NCI-H510A treated with DMSO at 0.1 percent for 48 hours (cell line): ENCODE measurements at places on chromosomes 12 and 14.

DNA sequence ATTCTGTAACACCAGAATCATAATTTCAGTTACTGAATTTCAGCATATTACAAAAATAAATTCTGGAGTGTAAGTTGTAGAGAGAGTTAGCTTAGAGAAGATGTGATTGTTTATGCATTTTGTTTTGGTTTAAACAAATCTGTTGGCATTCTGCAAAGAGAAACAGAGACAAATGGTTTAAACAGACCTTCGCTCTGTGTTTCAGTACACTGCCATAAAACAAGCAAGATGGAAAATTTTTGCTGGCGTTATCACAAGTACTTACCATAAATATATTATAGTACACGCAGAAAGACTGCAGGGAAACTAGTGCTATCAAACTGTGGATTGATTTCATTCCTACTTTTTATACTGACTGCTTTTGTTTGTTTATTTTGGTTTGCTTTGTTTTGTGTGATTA lies 850.3 kb upstream of the FOXG1 start:
- no peak for DNase-seq

DNA sequence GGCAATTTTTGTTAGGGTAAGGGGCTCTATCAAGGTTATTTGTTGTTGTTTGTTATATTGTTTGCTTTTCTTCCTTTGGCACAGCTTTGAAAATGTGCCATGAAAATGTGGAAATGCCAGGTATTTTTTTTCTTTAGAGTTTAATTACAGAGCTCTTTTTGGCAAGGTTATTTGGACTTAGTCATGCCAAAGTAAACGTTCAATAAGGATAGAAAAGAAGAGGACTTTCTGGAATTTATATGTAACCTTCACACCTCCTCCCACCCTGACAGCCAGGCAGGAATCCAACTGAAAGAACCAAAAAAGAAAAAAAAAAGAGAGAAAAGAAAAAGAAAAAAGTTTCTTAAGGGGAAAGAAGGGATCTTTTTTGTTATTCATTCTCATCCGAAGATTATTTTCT lies 217.8 kb downstream of the KITLG start:
- no peak for DNase-seq

- DNase-seq, result no peak
These were observed 14.7 kb upstream of the KDM2B start for GRCh38 chr12:121595520-121595919.

GRCh38 chr12:88144037-88144436 lies 1.9 kb downstream of the TMTC3 start:
- DNase-seq, result no peak

- DNase-seq, result no peak
These were observed 5.4 kb upstream of the ANO4 start for GRCh38 chr12:100789146-100789545.

GRCh38 chr14:74956027-74956279 lies 556 bp upstream of the PGF start:
- no peak for DNase-seq

DNA sequence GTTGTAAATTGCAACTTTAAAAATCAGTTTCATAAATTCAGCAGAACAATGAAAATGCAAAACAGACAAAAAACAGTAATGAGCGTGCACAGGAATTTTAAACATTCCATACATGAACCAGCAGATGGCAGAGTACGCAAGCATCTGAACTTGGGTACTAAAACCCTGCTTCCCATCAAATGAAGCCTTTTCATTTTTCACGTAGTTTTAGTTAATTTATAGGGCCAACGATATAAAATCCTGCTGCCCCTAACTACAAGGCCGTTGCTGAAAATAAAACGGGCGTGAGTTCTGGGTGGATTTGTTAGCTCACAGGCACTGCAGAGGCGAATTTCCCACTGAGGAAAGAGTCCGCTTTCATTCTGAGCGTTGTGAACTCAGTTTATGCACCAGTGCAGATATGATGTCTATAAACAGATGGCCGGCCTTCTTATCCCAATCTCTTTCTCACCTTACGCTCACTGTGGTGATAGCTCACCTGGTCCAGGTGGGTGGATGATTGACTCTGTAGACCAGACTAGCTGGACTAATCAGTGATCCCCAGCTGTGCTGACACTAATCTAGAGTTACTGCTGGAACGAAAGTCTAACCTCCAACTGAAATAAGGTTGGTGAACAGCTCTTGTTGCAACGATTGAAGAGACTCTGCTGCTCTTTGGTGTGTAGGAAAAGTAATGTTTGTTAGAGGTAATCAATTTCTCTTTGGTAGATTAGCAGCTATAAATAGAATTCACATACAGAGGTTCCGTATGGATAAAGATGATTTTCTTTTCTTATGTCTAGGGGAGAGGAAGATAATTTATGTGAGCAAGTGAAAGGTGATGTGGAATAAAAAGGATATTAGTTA lies 89.2 kb downstream of the PDZRN4 start:
- peak; percentile 85 for DNase-seq

- DNase-seq, result no peak
These were observed 249.6 kb upstream of the TBX3 start for GRCh38 chr12:114933428-114934160.

DNA sequence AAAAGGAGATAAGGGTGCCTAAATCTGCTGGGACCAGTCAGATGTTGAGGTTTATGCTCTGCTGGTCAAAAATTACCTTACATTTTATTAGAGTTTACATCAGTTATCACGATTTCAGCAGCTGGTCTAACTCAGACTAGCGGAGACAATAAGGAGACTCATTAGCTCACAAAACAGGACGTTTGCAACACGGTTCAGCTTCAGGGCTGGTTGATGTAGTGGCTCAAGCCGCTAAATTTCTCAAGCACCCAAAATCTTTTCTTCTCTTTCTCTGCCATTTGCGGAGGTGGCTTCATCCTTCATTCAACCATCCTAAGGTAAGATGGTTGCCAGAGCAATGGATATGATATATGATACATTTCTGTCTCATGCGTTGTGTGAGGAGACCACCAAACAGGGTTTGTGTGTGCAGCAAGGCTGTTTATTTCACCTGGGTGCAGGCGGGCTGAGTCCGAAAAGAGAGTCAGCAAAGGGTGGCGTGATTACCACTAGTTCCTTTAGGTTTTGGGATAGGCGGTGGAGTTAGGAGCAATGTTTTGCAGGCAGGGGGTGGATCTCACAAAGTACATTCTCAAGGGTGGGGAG lies 30.3 kb upstream of the CLIP1 start:
- no peak for DNase-seq

DNA sequence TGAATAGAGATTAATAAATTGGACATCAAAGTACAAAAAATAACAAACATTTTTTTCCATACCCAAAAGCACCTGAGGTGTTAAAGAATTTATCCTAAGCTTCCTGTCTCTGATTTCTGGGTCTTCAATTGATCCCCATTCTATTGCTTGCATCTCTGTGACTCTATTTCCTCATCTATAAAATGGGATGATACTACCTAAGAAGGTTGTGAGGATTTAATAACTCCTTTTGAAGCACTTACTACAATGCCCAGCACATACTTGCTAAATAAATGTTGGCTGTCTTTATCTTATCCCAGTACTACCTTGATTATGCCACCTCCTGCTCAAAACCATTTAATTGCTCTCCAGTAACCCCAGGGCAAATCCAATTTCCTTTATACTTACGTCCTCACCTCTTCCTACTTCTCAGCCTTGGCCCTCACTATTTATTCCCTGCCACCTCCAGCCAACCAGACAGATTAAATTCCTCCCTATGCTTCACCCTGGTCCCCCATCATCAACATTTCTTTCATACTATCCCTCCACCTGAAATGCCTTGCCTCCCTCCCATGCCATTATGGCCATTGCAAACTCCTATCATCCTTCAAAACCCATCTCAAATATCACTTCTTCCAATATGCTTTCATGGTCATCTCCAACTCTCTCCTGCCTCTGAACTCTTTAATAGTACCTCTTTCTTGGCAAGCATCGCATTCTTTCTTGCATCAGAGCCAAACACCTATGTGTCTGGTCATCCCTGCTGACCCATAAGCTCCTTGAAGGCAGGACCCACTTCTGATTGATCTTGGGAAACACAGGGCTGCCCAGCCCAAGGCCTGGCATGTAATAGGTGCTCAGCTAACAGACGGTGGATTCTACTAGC lies 7.9 kb upstream of the ASIC1 start:
- DNase-seq, result no peak

DNA sequence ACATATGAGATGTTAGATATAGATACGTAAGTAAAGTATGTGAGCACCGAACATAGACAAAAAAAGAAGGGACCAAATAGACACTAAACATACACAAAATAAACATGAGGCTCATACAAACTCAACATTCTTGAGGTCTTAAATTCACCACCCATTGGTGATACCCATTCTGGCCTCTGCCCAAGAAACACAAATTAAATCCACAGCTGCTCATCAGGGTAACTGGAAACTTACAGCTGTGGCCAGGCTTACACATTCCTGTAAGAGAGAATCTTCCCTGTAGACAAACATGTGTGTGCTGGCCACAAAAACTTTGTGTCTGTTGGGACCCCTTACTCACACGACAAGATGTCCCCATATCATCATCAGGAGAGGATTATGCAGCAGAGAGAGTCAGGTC lies 22.4 kb downstream of the MAGOHB start:
- DNase-seq, result no peak
